Heart right ventricle (tissue), 16 donors: ENCODE measurements at places on chromosomes 13 and 19.

GRCh38 chr19:33552191-33552927, 30.8 kb upstream of the PEPD start:
- no peak for DNase-seq

GRCh38 chr13:23427342-23427843, 6.1 kb downstream of the SACS start:
- no peak for DNase-seq

DNA sequence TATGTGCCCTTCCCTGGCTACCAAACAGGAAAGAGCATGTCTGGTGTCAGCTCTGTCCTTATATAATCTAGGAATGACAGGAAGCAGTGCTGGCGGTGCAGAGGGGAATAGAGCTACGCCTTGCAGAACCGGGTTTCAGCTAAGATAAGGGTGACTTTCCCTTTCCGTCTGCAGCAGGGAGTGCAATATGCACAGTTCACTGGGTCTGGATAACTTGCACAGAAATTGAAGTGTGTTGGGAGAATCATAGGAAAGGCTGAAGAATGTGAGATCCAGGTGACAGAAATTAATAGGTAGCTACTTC, 90.0 kb upstream of the TSHZ3 start:
- DNase-seq, result no peak

- no peak for DNase-seq
Measured at GRCh38 chr19:15631817-15632216, 8.9 kb upstream of the CYP4F3 start.
